Liver (tissue), 10 donors: ENCODE measurements at places on chromosomes 3 and 15. TPM values are rescaled to one million over a fixed set of nuclear protein-coding genes. Genes with fewer than 3 reads are reported as not detected.

GRCh38 chr3:137199678-137200077, 241.9 kb downstream of the IL20RB start:
- DNase-seq: no peak
- H3K27ac ChIP-seq: no peak overlapping the region
- H3K36me3 ChIP-seq: no peaks in the 10 kb centered on the region
- no peaks in the 10 kb centered on the region for H3K27me3 ChIP-seq

DNA sequence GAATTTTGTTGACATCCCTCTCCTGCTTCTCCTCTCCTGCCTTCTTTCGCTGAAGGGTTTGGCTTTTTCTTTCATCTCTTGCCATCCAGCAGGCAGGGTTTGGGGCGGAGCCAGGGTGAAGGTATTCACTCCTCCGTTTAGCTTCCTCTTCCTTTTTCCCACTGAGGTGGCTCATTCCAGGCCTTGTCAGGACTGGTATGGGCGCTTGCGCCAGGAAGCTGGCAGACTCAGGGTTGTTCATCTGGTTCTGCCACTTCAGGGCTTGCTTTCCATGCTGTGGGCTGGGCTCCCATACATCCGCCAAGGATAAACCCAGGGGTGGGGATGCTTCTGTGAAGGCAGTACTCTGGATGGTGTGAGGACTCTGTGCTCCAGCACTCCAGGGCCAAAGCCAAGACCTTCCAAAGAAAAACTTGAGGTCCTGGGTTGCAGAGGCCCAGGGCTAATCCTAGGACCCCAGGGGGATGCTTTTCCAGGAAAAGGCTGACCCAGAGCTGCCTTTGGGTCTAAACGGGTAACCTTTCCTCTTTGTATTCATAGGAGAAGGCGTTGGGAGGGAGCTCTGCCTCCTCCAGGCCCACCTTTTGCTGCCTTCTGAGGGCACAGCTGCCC, 7.7 kb upstream of the AMOTL2 start:
- no peaks in the 10 kb centered on the region for H3K27me3 ChIP-seq
- DNase-seq: no peak
- H3K27ac ChIP-seq: no peak overlapping the region
- H3K36me3 ChIP-seq: no peaks in the 10 kb centered on the region
- H3K4me1 ChIP-seq: peaks cover 7% of the 10 kb centered on the region

Gene TMF1
- 19.4 TPM for total RNA-seq

Gene SLC28A1
- total RNA-seq: 0.09 TPM

Gene TMEM158
- 3.7 TPM for total RNA-seq

Gene POC1A
- 12.7 TPM for total RNA-seq

DNA sequence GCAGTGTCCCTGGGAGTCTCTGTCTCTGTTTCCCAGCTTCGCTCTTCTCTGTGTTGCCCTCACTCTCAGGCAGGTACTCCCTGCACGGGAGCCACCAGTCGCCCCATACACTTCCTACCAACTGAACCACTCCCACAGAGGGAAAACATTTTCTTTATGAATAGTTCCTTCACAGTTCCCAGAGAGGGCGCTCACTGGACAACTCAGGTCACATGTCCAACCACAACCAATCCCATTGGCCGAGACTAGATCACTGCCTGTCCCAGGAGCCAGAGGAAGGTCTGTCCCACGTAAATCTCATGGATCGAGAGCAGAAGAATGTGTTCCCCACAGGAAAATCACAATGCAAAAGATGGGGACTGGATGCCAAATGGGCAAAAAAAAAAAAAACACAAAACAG, 26.1 kb downstream of the GRK7 start:
- DNase-seq: no peak
- no peaks in the 10 kb centered on the region for H3K4me1 ChIP-seq
- no peak overlapping the region for H3K27ac ChIP-seq
- no peaks in the 10 kb centered on the region for H3K36me3 ChIP-seq

DNA sequence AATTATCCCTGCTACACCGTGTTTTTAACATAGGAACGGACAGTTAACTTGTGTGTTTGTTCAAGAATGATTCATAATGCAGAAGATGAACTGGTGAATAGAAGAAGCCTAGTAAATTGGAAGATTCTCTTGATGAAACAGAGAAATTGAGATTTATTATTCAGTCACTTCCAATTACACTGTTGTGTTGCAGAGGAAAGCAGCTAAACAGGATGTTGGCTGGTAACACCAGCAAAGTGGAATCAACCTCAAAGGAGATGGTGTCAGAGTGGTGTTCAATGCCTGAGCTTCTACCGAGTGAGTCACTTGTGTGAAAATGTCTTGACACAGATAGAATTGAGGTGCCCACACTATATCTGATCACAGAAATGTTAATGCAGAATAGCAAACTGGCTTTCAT, 399.6 kb downstream of the LPP start:
- no peak overlapping the region for H3K27ac ChIP-seq
- H3K4me1 ChIP-seq: peaks cover 3% of the 10 kb centered on the region
- no peaks in the 10 kb centered on the region for H3K36me3 ChIP-seq
- no peaks in the 10 kb centered on the region for H3K27me3 ChIP-seq
- H3K4me3 ChIP-seq: no peak overlapping the region

- no peak overlapping the region for H3K27ac ChIP-seq
- no peak for DNase-seq
- no peaks in the 10 kb centered on the region for H3K4me1 ChIP-seq
These were observed 249.5 kb upstream of the TRIM42 start for GRCh38 chr3:140428380-140428779.

Gene SMCO1
- 0.05 TPM for total RNA-seq

Gene NR2F2
- total RNA-seq: 5.9 TPM

DNA sequence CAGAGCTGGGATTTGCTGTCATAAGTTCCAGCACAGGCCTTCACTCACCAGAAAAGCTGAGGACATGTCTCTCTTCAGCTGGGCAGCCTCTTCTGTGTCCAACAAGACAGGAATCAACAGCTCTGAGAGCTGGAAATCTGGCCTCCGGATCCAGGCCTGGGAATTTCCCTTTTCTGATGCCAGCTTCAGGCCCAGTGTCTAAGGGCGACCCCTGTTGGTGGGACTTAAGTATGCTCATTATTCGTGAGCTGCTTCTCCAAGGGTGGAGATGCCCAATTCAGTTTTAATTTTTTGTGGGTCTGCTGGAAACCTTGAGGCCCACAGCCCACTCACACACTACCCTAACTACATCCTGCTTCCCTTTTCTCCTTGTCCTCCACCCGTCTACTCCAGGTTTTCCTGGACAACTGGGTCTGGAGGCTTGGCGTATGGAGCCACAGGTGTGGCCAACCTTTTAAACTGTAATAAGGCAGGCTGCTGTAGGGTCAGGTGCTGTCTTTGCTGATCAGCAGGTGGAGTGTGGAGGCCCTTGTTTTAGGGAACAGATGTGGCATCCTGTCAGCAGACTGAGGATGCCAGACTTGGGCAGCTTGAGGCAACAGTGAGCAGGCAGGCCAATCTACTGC, 2.6 kb upstream of the CEMIP start:
- H3K27ac ChIP-seq: no peak overlapping the region
- no peaks in the 10 kb centered on the region for H3K36me3 ChIP-seq
- H3K4me1 ChIP-seq: peaks cover 16% of the 10 kb centered on the region
- no peak overlapping the region for H3K4me3 ChIP-seq
- peak; percentile 72 for DNase-seq

DNA sequence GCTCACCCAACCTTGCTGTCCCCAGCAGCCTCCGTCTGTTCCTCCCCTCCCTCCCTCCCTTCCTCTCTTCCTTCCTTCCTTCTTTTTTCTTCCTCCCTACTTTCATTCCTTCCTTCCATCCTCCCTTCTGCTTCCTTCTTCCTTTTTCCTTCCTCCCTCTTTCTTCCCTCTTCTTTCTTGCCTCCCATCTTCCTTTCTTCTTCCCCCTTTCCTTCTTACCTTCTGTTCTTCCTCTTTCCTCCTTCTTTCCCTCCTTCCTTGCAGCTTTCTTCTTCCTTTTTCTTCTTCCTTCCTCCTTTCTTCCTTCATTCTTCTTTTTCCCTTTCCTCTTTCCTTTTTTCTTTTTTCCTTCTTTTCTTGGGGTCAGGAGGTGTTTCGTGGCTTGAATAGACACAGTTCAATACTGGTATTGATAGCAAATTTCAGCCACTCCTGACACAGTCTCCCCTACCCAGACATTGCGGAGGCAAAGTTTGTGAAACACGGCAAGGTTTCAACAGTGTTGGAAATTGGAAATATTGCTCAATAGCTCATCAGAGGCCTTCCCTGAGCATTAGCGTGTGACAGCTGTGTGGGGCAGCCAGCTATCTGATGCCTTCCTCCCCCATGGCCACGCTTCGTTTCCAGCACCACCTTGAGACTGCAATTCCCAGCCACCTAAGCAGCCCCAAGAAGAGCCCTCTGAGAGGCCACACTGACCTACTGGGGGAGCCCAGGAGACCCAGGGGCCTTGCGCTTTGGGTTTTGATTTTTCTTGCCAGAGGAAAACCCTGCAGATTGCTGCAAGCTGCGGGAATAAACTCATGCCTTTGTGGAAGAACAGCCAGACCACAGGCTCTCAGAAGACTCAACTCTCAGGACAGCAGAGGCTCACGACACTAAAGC, 82.2 kb downstream of the KLF15 start:
- H3K36me3 ChIP-seq: no peaks in the 10 kb centered on the region
- no peak for DNase-seq
- peaks cover 22% of the 10 kb centered on the region for H3K4me1 ChIP-seq

Gene NPAP1
- 0.08 TPM for total RNA-seq

- H3K36me3 ChIP-seq: no peaks in the 10 kb centered on the region
- DNase-seq: no peak
- H3K27me3 ChIP-seq: peaks cover 4% of the 10 kb centered on the region
- no peaks in the 10 kb centered on the region for H3K4me1 ChIP-seq
These were observed 37.6 kb upstream of the RGMA start for GRCh38 chr15:93126599-93126998.

- no peaks in the 10 kb centered on the region for H3K4me1 ChIP-seq
- no peaks in the 10 kb centered on the region for H3K36me3 ChIP-seq
- DNase-seq: no peak
These were observed 746 bp upstream of the CD80 start for GRCh38 chr3:119560160-119560559.

Gene SPATA12
- not detected for total RNA-seq

DNA sequence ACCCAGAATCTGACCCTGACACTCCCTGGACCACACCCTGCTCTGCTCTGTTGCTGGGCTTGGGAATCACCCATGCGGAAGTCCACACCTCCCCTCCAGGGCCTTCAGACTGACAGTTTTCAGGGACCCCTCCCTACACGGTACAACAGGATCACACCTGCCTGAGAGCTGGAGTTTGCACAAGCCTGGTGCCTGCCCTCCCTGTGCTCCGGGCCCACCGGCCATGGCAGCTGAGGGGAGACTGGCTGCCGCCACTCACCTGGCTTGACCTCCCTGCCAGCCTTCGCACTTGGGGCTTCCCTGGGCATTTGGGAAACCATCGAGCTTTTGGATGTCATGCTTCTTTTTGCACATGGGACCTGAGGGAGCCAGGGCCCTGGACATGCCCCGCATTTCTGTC, 95.9 kb upstream of the ANKRD34C start:
- H3K27ac ChIP-seq: no peak overlapping the region
- DNase-seq: no peak
- H3K36me3 ChIP-seq: no peaks in the 10 kb centered on the region
- H3K4me3 ChIP-seq: no peak overlapping the region

GRCh38 chr3:189554868-189555557, 76.2 kb upstream of the TP63 start:
- H3K27me3 ChIP-seq: no peaks in the 10 kb centered on the region
- DNase-seq: no peak
- H3K4me3 ChIP-seq: no peak overlapping the region
- H3K36me3 ChIP-seq: no peaks in the 10 kb centered on the region
- no peak overlapping the region for H3K27ac ChIP-seq

Gene CEP19
- total RNA-seq: 0.59 TPM

GRCh38 chr15:84910928-84911623, 26.6 kb downstream of the SLC28A1 start:
- H3K4me3 ChIP-seq: no peak overlapping the region
- H3K36me3 ChIP-seq: no peaks in the 10 kb centered on the region
- no peaks in the 10 kb centered on the region for H3K27me3 ChIP-seq
- DNase-seq: no peak
- H3K27ac ChIP-seq: peak overlapping the region; percentile 81

DNA sequence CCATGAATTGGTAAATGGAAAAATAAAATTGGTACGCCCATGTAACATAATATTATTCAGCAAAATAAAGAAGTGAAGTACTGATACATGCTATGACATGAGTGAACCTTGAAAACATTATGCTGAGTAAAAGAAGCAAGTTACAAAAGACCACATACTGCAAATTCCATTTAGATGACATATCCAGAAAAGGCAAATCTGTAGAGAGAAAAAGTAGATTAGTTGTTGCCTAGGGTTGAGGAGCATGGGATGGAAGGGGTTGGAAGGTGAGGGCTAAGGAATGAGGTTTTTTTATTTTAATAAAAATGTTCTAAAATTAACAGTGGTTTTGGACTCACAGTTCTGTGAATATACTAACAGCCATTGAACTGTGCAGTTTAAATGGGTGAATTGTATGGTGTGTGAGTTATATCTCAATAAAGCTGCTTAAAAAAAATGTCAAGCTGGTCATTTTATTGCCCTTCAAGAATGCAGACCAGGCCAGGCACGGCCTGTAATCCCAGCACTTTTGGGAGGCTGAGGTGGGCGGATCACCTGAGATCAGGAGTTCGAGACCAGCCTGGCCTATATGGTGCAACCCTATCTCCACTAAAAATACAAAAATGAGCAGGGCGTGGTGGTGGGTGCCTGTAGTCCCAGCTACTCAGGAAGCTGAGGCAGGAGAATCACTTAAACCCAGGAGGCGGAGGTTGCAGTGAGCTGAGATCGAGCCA, 8.1 kb upstream of the DLG1 start:
- H3K4me3 ChIP-seq: no peak overlapping the region
- no peaks in the 10 kb centered on the region for H3K27me3 ChIP-seq
- H3K4me1 ChIP-seq: no peaks in the 10 kb centered on the region
- DNase-seq: no peak

Gene THSD4
- total RNA-seq: 0.23 TPM

DNA sequence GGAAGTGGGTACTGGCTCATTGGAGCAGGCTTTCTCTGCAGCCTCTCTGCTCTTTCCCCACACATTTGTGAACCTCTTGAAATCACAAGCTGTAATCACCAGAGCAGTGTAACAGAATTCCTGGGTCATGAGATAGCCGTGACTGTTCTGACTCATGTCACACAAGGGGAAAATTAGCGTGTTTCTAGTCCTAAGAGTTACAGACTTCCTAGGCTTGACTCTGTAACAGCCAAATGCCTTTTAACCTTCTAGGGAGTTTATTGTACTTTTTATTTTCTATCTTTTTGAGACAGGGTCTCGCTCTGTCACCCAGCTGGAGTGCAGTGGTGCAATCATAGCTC, 54.7 kb upstream of the TRAK1 start:
- H3K36me3 ChIP-seq: no peaks in the 10 kb centered on the region
- peaks cover 57% of the 10 kb centered on the region for H3K4me1 ChIP-seq
- no peak overlapping the region for H3K4me3 ChIP-seq

GRCh38 chr3:10004506-10004905, 17.9 kb upstream of the EMC3 start:
- no peak for DNase-seq
- no peaks in the 10 kb centered on the region for H3K36me3 ChIP-seq
- no peak overlapping the region for H3K4me3 ChIP-seq
- no peak overlapping the region for H3K27ac ChIP-seq
